ENCODE measurements at places on chromosomes 2 and 18.

DNA sequence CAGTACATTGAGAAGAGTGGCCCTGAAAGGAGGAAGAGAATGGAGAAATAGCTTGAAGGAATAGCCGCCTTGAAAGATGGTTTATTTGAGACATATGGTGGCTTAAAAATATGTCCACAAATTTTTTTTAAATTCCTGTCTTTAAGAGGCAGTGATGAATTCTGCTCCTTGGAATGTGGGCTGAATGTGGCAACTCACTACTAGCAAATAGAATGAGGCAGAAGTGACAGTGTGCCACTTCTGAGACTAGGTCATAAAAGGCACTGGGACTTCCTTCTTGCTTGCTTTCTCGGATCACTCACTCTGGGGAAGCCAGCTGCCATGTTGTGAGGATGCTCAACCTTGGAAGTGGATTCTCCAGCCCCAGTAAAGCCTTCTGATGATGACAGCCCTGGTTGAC, 67.0 kb downstream of the FAM161A start:
- DNase-seq: no peak

- DNase-seq: no peak
Observed at GRCh38 chr2:9610781-9611548, 19.8 kb downstream of the YWHAQ start.

DNA sequence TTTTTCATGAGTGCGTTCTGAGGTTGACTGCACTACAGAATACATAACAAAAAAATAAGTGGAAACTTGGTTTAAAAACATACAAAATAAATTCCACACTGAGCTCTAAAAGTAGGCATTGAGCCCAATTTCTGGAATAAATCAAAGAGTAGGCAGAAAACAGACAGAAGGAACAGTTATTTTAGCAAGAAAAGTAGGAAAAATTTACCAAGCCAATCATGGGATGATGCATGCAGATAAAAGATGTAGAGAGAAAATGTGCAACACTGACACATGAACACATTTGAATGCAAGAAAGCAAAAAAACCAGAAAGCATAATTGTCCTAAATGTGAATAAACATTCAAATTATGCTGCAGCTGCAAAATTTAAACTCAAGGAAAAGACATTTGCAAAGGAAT, 308.3 kb downstream of the DLGAP1 start:
- no peak for DNase-seq

DNA sequence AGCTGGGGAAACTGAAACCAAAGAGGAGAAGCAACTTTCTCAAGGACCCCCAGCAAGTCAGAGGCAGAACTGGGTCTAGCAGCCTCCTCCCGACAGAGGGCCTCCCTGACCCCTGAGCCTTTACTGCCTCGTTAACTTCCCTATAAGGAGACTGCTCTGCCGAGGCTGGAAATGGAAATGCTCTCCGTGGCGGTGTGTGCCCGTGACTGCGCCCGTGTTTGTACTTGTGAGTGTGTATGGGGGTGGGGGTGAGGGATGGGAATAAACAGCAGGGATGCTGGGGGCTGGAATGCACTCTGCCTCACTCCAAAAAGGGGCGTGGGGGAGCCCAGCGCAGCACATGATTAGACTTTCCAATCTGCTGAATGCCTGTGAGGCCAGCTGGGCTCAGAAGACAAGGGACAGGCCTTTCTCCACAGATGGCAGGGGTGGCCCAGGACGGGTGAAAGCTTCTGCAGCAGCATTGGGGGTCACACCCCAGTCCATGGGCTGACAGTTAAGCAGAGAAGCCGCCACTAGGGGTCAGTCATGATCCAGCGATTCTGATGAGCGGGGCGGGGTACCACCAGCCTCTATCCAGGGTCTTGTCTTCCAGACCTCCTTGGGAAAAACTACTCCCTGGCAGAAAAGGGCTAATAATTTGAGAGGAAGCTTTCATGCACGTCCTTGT, 26.8 kb downstream of the MPHOSPH10 start:
- no peak for DNase-seq

GRCh38 chr18:34595690-34596089, 114.4 kb upstream of the DTNA start:
- no peak for DNase-seq

DNA sequence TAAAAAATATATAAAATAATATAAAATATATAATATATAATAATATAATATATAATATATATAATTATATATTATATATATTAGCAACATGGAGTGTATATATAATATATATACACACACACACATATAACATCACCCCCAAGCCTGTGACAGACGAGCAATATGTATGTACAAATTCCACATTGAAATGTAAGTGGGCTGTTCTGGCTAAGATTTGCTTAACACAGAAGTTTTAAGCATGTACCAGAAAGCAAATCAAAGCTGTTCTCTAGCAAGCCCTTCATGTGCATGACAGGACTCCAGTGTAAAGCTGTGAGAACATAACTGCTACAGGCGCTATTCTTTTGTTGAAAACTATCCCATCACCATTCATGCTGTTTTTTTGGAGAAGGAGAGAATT, 261.7 kb upstream of the TNP1 start:
- DNase-seq: no peak

GRCh38 chr2:164891460-164891859, 49.8 kb upstream of the COBLL1 start:
- no peak for DNase-seq

- DNase-seq: no peak
Observed at GRCh38 chr2:219576505-219577388, 4.6 kb downstream of the INHA start.

DNA sequence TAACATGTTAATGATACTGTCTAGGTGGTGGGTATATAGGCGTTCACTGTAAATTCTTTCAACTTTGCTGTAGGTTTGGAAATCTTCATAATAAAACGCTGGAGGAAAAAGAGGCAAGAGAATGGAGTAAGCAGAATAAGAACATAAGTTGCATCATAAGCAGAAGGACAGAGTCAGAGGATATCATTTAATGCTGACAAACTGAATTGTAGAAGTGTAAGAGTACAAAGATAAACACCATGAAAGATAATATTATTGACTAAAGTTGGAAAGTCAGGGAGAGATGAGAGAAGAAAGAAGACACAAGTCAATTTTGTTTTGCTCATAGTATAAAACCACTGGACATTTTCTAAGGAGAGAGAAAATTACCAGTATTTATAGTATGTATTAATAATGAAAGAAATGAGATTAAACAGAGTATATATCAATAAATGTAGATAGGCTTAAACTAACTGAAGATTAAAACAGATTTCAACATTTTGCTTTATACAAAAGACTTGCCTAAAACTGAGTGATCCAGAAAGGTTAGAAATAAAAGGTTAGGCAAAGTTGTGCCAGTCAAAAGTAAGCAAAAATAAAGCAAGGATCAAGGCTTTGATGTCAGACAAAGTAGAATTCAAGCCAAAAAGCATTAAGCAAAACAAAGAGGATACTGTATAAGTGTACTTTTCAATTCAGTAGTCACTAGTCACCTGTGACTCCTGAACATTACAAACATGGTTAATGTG, 42.4 kb upstream of the VIT start:
- no peak for DNase-seq

DNA sequence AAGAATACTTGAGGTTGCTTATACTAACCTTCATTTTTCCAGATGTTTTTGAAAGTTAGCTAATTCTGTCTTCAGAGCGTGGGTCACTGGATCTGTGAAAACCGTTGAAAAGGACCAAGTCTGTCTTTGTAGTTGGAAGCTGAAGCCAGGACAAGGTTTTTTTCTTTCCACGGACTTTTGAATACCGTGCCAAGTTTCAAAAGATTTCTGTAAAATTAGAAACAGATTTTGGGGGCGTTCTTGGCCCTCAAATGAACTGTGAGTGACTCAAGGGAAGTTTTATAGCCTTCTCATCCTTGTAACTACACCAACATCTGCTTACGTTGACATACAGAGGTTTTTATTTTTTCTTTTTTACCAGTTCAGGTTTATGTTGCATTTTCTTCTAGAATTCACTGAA, at the start of gene FAP:
Gene FAP, minus strand, starts transcription at position 152 of the 400 bp plus-strand sequence. Its CDS starts 118 bp downstream, at position 34.
- DNase-seq: peak; percentile 79

GRCh38 chr18:43665105-43665788, 388.0 kb upstream of the SYT4 start:
- peak; percentile 67 for DNase-seq

DNA sequence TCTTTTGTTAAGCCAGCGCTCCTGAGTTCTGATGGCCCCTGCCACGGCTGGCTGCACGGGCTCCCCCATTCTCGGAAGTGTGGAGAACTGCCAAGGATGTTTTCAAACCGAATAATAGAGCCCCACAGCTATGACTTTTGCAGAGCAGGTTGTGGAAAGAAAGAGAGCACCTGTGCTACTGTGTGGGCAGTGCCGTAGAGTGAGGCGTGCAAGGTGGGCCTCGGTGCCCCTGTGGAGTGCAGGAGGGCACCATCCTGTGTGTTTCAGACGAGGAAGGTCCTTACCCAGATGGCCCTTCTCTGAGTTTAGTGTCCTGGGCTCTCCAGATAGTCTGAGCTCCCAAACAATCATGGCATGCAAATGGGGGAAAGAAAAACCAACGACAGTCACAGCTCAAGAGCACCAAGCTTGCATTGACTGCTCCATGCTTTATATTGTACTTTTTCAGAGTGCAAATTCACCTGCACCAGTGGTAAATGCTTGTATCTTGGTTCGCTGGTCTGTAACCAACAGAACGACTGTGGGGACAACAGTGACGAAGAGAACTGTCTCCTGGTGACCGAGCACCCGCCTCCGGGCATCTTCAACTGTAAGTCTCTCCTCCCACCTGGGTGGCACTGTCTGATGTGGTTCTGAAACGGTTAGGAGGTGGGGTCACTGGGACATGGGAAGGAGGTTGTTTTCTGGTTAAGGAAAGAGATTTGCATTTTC, 219.4 kb downstream of the LDLRAD4 start:
- DNase-seq: no peak

GRCh38 chr18:38047820-38048219, 482.2 kb upstream of the CELF4 start:
- no peak for DNase-seq

DNA sequence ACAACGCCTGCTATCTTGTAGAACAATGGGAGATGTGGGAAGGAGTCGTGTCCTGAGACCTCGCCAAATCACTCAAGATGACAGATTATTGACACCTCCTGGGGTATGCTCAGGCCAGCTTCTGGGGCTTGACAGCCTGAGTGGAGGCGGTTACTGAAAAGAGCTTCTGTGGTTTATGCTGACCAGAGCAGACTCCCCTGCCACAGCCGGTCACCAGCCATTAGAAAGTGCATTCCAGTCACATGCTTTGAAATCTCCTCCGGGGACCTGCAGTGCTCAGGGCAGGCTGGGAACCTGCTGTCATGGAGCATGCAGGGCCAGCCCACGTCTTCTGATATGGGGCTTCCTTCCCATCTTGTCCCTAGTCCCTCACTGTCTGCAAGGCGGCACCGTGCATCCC, 215.9 kb downstream of the SEPTIN10 start:
- DNase-seq: no peak

DNA sequence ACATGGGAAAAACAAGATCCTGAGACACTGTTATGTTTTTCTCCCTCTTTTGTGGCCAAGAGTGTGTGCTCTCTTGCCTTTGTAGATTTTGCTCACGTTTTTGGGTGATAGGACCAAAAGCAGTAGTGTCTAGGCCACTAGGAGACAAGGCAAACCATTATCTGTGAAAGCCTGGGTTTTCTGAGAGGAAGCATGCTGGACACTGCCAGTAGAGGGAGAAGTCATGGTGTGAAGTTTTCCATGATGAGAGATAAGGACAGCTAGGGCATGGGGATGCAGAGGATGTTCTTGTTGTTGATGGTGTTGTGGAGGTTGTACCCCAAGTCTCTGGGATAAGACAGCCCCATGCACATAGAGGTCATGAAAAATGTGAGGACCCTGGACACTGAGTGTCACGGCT, 285.3 kb downstream of the SOX11 start:
- DNase-seq: no peak

DNA sequence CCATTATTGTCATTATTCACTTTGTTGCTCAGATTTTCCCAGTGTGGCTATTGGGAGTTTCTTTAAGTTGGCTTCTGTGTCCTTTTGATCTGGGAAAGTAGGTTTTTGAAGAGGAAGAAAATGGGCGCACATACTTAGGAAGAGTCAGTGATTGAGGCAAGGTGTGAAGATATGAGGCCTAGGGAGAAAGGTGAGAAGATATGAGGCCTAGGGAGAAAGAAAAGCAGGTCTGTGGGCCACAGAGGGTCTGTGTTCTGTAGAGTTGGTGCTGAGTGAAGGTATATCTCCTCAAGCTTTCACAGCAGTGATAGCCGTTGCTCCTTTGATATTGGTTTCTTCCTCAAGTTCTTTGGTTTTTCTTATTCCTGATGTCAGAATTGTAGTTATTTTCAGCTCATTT, 126.2 kb downstream of the AGPS start:
- DNase-seq: no peak

GRCh38 chr2:207772081-207772843, 2.6 kb upstream of the FZD5 start:
- no peak for DNase-seq

GRCh38 chr2:204365811-204366210, 179.5 kb upstream of the PARD3B start:
- DNase-seq: no peak

DNA sequence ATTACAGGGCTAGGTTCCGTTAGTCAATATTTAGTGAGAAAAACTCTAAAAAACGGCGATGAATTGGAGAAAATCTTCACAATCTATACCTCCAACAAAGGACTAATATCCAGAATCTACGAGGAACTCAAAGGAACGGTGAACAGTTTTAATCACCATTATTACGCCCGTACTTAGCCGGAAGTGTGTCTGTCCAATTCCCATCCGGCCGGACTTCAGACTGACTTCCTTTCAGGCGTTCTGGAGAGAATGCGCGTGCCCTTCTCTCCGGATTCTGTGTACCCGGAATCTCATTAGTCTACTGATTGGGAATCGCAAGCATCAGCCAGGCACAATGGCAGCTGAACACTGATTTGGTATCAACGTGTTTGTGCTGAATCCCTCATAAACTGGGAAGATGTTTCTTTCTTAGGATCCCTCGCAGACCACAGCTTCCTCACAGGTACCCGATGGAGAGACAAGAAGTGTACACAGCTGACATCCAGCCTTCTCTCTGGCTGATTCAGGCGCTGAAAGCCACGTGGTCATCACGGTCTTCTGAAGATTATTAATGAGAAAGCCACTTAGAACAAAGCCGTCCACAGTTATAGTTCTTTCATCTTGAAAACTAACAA, 239.9 kb downstream of the ZNF516 start:
- DNase-seq: no peak

- no peak for DNase-seq
Observed at GRCh38 chr2:22110244-22110651, 986.5 kb downstream of the TDRD15 start.

DNA sequence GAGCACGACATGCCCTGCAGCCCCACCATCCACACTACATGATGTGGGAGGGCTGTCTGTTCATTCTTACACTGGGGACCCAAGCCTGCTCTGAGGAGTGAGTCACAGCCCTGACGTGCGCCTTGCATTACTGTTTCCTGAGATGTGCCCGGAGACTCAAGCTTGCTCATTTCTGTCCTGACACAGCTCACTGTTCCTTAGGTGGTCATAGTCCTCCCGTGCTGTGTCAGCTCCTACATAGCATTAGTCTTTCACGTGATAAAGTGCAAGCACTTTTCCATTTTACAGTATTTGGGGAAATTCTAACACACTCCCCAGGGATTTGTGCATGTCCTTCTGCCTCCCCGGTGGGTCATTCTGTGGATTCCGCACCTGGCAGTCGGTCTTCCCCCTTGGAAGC, 46.2 kb upstream of the TRIM43B start:
- DNase-seq: no peak
